Naive thymus-derived CD4-positive, alpha-beta T cell (primary cell): ENCODE measurements at places on chromosomes 16 and 17.

DNA sequence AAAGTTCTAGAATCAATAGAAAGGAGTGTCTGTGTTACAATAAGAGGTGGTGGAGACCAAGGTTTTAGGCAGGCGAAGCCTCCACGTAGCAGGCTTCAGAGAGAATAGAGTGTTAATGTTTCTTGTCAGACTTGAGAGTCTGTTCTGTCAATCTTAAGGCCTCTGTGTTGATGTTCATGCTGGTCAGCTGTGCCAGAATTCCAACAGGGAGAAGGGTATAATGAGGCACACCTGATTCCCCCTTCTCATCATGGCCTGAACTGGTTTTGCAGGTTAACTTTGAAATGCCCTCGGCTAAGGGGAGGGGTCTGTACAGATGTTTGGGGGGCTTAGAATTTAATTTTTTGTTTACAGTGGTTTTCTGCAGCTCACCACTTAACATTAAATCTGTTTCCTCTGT lies 46.0 kb downstream of the RNF112 start:
- no peak overlapping the region for H3K4me3 ChIP-seq
- H3K27ac ChIP-seq = no peak overlapping the region
- no peak for DNase-seq
- no peaks in the 10 kb centered on the region for H3K27me3 ChIP-seq
- H3K36me3 ChIP-seq = no peaks in the 10 kb centered on the region

- DNase-seq = no peak
- no peak overlapping the region for H3K4me3 ChIP-seq
- no peaks in the 10 kb centered on the region for H3K4me1 ChIP-seq
- no peak overlapping the region for H3K27ac ChIP-seq
- H3K36me3 ChIP-seq = no peaks in the 10 kb centered on the region
- no peaks in the 10 kb centered on the region for H3K27me3 ChIP-seq
Measured at GRCh38 chr17:49548506-49549310, 27.0 kb upstream of the NXPH3 start.

DNA sequence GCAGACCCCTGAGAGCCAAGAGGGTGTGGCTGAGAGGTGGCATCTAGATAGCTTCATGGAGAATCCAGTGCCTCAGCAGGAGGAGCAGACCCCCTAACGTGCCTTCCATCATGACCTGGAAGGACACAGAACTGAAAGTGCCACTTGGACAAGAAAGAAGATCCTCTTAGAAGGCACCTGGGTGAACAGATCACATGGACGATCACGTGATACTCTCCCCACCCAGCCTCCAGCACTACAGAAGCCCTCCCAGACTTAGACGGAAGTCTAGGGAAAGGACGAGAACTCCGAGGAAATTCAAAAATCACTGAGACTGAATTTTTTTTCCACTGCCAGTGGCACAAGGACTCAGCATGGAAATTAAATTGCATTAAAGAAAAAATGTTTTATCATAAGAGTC lies 113.4 kb downstream of the MRM1 start:
- H3K27me3 ChIP-seq = no peaks in the 10 kb centered on the region
- no peak for DNase-seq
- no peak overlapping the region for H3K4me3 ChIP-seq
- H3K4me1 ChIP-seq = no peaks in the 10 kb centered on the region
- no peak overlapping the region for H3K27ac ChIP-seq

- H3K27me3 ChIP-seq = no peaks in the 10 kb centered on the region
- H3K27ac ChIP-seq = no peak overlapping the region
- no peaks in the 10 kb centered on the region for H3K4me1 ChIP-seq
- no peak for DNase-seq
- H3K36me3 ChIP-seq = no peaks in the 10 kb centered on the region
Measured at GRCh38 chr17:58232707-58233156, 5.7 kb upstream of the LPO start.

GRCh38 chr16:85011846-85012284 lies 530 bp upstream of the ZDHHC7 start:
- H3K27me3 ChIP-seq = no peaks in the 10 kb centered on the region
- no peaks in the 10 kb centered on the region for H3K36me3 ChIP-seq
- peak overlapping the region; percentile 92 for H3K27ac ChIP-seq
- no peak for DNase-seq
